ENCODE measurements at places on chromosomes 4 and X.

DNA sequence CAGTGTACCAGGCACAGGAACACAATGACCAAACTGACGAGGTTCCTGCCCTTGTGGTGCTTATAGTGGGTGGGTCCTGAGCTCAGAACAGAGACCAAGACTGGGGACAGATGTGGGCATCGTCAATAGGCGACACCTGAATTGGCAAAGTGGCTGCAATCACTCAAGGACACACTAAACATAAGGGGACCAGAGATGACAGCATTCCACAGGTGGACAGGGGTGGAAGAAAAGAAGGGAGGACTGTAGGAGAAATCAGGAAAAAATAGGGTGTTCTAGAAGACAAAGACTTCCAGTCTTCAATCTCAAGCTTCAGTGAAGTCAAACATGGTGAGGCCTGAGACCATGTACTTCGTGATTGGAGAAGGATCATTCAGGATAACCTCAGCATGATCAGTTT, 5.8 kb downstream of the SH3KBP1 start:
- no peak for DNase-seq

DNA sequence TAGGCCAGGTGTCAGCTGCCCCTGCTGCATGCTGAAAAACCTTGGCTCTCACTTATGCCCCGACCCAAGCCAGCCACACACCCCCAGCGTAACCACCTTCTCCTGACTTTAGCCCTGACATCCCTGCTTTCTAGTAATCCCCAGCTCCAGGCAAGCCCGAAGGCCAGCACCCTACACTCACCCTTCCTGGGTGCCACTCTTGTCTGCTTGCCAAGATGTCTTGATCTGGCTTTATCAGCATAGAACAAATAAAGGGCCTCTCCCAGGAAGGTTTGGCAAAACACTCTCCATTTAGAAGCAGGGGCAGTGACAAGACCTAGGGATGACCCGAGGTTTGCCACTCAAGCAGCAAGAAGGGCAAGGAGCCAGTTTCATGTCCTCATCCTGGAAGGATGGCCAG, 6.8 kb upstream of the MAP9 start:
- no peak for DNase-seq

DNA sequence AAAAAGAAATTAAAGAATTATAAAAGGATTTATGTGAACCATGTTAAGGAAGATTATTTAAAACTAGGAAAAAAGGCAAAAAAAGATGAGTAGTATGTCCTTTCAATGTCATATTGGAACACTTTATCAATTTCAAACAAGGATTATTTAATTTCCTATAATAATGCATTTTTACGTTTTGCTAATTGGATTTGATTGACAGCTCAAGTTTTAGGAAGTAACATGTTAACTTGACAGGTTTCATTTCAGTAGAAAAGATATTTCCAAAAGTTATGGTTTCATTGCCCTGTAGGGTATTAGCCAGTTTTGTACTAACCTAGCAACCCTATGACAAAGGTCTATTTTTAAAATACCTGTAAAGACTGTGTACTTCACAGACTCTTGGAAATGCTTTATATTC, 379.6 kb upstream of the ZFP42 start:
- DNase-seq = no peak

- DNase-seq = peak; percentile 63
These were observed 126.4 kb downstream of the KDR start for GRCh38 chr4:54999003-54999402.

- no peak for DNase-seq
These were observed 129.7 kb downstream of the CFAP299 start for GRCh38 chr4:80465238-80465637.

Data from tongue (tissue), 3 donors.